ENCODE measurements at places on chromosomes 13 and 19.

GRCh38 chr19:10706990-10707389 is 5.8 kb downstream of the QTRT1 start:
- no peak for DNase-seq

GRCh38 chr19:15640294-15640903 is at the start of gene CYP4F3:
Gene CYP4F3, plus strand, starts transcription at chr19:15640897. Its CDS starts 519 bp downstream, at chr19:15641416.
- DNase-seq, result no peak

- DNase-seq, result no peak
These were observed 47.6 kb downstream of the CEP89 start for GRCh38 chr19:32924200-32924599.

DNA sequence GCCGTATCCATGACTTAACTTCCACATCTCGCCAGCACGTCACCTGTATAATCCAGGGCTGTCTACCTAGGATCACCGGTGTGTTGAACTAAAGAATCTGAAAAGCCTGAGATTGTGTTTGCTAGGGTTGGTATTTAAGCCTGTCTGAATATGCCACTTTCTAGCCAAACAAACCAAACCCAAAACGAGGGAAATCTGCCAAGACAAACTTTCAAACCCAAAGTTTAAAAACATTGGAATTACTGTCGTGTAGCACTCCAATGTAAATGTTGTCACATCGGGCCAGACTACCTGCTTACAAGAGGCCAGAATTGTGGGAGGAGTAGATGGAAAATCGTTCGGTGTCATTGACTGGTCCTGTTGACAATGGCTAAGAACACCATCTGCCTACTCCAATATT is 747.8 kb downstream of the EFNB2 start:
- no peak for DNase-seq
